ENCODE measurements at places on chromosomes 1 and 21.

DNA sequence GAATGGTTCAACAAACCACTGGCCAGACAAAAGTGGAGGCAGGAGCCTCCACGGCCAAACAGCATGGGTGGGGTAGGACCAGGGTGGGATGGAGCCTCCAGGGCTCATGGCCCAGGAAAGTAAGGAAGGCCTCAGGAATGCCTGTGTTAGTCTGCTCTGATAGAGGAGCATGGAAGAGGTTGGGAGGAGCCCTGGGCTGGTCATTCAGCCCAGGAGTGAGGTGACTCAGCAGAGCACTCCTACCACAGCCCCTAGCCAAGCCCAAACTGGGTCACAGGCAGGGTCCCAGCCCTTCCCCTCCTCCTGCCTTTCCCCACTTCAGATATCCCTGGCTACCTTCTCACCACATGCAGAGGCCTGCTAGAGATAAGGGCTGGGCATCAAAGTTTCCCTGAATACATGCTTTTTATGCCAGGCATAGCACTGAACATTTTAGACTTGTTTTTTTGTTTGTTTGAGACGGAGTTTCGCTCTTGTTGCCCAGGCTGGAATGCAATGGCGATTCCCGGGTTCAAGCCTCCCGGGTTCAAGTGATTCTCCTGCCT is 3.1 kb upstream of the SHISA4 start:
- DNase-seq: no peak

DNA sequence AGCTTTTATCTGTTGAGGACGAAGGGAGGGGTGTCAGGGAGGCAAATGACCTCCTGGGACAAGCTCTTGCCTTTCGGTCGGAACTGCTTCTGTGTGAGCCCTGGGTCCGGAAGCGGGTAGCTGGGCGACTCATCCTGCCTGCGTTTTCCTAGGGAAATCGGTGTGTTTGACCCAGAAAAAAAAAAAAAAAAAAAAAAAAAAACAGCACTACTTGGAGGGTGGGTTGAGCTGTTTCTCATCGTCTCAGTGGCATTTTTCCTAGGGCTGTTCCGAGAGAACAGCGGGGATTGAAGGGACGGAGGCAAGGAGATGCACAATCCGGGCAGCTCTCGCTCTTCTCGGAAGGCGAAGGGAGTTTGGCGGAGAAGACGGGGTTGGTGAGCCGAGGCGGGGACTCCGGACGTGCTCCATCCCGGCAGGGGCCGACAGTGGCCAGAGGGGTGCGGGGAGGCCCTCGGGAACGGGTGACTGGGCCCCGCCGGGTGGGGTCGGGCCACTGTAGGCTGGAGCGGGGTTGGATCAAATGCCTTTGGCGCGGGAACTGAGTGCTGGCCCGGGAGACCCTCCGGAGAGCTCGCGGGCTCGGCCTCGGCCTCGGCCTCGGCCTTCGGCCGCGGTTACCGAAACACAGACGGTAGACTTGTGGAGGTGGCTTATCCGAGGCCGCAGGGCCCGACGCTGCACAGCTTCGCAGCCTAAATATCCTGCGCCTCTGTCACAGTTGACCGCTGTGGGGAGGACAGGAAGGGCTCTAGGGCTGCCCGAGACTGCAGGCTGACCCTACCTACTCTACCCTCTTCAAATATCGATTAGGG is 2.4 kb upstream of the BARHL2 start:
- no peak for DNase-seq

GRCh38 chr1:202121006-202121405 is 1.7 kb upstream of the GPR37L1 start:
- DNase-seq: no peak

DNA sequence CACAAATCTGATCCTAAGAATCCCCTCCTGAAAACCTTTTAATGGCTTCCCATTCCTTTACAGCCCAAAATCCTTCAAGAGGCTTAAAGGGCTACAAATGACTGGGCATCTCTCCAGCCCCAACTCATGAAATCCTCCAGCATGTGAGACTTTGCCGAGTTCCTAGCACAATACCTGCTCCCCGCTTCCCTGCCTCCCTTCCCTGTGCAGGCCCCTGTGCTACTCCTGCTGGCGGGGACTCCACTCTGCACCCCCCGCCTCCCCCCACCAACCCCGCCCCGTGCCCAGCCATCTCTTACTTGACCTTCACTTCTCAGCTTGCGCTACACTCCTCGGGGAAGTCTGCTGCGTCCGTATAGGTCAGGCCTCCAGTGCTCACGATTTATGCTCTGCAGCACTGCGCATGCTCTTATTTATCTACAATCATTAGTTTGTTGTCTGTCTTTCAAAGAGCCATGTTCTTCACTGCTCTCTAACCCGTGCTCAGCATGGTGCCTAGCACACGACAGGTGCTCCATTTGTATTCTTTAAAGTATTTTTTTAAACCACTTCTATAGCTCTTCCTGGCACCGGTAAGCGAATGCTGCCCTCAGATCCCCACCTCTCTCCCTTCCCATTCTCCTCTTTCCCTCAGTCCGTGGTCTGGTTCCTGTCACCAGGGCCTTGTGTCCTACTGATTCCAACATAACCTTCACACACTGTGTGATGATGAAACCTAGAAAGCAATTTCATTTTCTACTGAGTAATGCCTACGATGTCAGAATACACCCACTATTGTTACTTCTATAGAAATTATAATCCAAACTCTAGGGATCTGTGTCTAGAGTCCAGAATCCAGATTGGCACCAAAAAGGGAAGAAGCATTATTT is 37.5 kb upstream of the PLA2G2C start:
- DNase-seq: no peak

DNA sequence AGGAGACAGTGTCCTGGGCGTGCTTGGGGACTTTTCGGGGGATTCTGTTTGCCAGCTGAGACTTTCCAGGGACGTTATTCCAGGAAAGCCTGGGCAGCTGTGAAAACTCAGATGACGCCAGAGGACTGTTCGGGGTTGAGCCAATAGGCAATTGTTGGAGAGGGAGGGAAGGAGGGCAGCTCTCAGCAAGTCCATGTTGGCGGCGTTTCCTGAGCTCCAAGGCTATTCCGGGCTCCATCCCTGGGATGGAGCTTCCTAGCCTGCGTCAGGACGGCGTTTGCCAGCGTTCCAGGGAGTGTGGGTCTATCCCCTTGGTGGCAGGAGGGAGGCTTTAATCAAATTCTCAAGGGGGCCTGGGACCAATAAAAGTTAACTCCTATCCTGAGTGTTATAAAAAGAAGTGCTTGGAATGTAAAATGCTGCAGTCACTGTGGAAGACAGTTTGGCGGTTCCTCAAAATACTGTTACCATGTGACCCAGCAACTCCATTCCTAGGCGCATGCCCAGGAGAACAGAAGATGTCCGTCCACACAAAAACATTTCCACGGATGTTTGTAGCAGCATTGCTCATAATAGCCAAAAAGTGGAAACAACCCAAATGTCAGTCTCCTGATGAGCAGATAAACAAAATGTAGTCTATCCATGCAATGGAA is 15.2 kb downstream of the SLC27A3 start:
- no peak for DNase-seq

DNA sequence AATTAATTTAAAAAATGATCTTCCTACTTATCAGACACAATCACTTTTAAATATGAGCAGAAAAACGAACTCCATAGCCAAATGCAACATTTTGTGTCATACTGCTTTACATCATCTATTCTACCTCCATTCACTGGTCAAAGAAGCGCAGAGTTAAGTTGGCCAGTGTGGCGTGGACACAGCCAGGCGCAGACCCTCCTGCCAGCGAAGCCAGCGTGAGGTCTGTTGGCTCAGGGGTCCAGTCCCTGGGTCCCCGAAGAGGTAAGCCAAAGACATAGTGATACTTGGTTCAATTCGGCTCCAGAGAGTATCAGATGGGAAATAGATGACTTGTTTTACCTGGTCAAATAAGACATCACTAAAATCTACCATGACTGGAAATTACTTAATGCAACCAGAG is 59.2 kb downstream of the B3GALT5 start:
- DNase-seq: no peak

- DNase-seq: no peak
Measured at GRCh38 chr1:20194224-20194623, 7.9 kb upstream of the PLA2G2C start.

GRCh38 chr21:34509151-34509550 is 2.9 kb downstream of the KCNE1 start:
- no peak for DNase-seq

DNA sequence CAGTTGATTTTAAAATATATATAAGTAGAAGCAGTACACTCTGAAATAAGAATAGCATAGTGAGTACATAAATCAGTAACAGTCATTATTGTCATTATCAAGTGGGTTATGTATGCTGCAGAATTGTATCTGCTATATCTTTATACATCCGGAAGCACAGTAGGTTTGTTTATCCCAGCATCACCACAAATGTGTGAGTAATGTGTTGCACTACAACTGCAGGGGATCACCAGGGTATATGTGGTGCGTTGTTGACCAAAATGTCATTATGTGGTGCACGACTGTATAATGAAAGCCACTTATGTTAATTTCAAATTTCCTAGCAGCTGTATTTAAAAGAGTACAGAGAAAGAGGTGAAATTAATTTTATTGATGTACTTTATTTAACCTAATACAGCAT is 87.7 kb upstream of the GADD45A start:
- no peak for DNase-seq

DNA sequence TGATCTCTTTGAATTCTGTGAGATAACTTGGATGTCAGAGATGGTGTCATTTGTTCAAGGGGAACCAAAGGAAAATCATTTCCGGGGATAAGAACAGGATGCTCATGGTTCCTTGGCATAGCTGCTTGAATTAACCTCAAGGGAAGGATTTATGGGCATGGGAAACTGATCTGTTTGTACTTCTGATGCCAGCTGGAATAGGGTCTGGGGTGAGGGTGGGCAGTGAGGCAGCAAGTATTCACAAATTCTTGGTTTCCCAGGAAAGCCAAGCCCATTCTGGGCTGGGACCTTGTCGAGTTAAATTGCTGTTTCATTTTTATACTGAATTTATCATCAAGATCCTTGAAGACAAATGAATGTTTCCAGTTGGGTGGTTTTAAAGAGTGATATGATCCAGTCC is 14.1 kb downstream of the INTS3 start:
- DNase-seq: no peak

DNA sequence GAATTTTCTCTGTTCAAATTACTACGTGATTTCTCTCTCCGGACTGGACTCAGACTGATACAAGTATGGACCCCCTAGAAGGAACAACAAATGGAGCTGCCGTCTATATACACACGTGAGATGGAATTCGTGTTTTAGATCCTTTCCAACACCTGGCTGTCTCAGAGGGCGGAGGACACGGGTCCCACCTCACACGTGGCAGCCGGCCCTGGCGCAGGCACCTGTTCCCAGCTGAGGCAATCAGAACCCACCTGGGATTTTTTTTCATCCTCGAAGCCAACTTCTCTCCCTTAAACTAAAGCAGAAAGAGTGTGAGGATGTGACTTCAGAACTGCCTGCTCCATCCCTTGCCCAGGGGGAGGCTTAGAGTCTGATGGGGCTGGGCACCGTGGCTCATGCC is 34.1 kb upstream of the SCCPDH start:
- no peak for DNase-seq

GRCh38 chr21:31455506-31455905 is 111.4 kb upstream of the TIAM1 start:
- DNase-seq: no peak

DNA sequence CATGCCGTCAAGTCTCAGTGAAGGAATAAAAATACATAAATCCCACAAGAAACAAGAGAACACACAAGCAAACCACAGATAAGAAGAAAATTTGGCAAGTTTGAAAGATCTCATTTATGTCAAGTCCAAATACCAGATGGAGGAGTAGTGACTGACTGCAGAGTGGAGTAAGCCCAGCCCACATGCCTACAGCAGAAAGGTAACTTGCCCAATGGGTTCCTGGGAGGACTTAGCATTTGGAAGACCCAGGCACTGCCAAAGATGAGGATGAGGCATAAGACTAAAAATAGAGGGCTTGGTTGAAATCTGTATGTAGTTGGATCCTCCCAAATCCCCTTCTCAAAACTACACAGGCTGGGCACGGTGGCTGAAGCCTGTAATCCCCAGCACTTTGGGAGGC is 70.8 kb downstream of the ZNF648 start:
- no peak for DNase-seq

GRCh38 chr1:38964140-38964548 is 22.5 kb upstream of the RHBDL2 start:
- no peak for DNase-seq

DNA sequence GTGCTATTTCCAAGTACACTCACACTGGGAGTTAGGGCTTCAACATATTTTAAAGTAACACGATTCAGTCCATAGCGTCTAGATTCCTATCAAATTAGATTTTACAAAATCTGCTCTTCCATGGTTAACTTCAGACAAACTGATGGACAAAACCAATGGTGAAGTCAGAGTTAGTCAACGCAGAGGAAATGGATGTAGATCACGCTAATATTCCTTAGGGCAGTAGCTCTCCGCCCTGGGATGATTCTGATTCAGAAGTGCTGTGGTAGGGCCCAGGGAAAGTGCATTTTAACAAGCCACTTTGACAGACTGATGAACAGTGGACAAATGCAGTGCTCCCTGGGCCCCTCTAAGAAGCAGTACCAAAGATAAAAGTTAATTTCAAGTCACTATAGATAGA is 83.2 kb downstream of the HIVEP3 start:
- DNase-seq: no peak

- no peak for DNase-seq
Measured at GRCh38 chr1:151715726-151716404, 738 bp downstream of the CELF3 start.

DNA sequence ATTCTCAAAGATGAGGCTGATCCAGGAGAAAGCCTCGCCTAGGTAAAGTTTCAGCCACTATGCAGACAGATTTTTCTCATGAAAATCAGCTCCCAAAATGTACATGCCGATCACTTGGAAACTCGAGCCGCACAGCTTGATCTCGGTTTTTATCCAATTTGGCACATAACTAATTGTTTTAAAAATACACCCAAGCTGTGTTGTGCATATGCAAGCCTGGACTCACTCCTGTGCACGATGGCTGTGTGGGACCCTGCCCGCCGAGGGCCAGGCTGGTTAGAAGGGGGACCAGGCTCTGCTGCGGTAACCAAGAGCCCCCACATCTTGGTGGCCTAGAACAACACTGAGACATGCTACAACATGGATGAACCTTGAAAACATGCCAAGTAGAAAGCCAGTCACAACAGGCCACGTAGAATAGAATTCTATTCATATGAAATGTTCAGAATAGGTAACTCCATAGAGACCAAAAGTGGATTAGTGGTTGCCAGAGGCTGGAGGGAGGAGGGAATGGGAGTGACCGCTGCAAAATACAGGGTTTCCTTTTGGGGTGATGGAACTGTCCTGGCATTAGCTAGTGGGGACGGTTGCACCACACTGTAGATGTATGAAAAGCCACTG is 16.1 kb upstream of the LDLRAP1 start:
- DNase-seq: no peak

DNA sequence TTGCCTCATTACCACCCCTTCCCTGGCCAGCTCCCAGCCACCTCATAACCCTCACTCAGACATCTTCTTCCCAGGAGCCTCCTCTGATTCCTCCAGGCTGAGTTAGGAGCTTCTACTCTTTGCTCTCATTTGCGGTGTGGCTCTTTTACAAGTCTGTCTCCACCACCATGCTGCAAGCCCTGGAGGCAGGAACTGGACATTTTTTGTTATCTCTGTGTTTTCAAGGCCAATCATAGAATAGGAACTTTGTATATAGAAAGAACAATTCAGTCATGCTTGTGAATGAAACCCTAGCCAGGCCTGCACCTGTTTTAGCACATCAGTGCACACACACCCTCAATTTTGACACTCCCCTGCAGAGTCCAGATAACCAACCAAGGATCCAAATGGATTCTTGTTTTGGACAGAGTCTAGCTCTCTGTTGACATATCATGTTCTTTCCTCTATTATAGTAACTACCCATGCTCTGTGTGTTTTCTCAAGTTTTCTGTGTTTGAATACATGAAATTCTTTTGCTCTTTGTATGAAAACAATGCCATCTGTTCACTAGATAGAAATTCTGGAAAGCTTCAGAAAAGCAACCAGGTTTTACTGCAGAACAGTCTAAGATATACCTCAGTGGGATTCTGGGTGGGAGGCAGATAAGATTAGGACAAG is 60.9 kb upstream of the ZNF648 start:
- DNase-seq: no peak

Data from epithelial cell of proximal tubule (primary cell).